GM18507 (cell line): ENCODE measurements at places on chromosomes 7 and 10.

- no peak for DNase-seq
These were observed 95.0 kb upstream of the KIAA1217 start for GRCh38 chr10:24113901-24114300.

DNA sequence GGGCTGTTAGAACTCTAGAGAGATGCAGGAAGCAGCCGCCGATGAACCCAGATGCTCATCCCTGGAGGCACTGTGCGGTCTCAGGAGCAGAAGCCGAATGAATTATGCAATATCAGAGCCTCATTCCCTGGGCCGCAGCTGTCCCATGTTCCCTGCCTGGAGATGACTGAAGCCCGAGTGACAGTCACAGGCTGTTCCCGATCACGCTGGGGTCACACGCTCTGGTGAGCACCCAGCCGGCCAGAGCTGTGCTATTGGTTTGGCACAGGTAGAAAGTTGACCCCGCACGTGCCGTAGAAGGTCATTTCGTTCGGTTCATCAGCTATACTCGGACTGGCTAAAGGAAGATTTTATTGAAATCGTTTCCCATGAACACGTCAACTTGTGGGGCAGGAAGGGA lies 140.5 kb upstream of the SH2B2 start:
- no peak for DNase-seq

GRCh38 chr7:133572087-133572486 lies 319.2 kb downstream of the EXOC4 start:
- no peak for DNase-seq

GRCh38 chr10:11057448-11057847 lies 39.8 kb downstream of the CELF2 start:
- DNase-seq, result no peak

DNA sequence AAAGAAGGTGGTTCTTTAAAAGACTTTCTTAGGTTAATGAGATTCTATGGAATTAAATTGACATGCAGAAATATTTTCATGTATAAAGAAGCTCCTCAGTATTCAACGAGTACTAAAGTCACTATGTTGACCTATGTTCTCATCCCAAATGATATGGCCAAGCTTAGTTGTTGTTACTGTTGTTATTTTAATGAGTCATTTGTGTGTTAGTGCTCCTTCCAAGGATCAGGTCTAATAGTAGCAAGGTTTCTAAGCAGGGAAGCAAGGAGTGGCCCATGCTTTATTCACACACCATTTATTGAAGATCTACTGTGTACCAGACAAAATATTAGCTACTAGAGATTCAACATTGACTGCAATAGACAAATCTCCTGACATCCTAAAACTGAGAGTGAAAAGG lies 41.9 kb downstream of the LRRN3 start:
- no peak for DNase-seq

DNA sequence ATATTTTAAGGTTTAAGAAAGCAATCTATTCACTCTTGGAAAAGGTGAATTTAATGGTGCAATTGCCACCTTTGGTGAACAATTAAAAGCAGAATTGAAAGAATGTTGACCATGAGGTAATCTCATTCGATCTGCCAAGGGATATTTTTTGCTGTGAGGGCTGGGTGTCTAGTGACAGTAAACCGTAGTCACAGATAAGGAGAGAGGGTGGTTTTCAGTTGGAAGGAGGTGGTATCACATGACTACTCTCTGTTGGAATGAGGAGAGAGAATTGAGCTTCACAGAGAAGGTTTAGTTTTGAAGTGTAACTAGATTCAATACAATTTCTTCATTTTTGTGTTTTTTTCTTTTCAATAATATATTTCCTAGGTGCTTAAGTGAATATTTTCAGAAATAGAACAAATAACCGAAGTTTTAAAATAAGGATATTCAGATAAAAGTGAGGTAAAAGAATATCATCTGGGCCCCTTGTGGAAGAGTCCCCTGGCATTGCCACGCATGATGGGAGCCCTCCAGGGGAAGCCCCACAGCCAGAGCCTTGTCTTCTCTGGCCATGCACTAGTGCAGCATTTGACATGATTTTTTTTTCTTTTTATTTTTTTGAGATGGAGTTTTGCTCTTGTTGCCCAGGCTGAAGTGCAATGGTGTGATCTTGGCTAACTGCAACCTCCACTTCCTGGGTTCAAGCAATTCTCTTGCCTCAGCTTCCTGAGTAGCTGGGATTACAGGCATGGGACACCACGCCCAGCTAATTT lies 73.4 kb downstream of the GPR141 start:
- DNase-seq, result no peak

DNA sequence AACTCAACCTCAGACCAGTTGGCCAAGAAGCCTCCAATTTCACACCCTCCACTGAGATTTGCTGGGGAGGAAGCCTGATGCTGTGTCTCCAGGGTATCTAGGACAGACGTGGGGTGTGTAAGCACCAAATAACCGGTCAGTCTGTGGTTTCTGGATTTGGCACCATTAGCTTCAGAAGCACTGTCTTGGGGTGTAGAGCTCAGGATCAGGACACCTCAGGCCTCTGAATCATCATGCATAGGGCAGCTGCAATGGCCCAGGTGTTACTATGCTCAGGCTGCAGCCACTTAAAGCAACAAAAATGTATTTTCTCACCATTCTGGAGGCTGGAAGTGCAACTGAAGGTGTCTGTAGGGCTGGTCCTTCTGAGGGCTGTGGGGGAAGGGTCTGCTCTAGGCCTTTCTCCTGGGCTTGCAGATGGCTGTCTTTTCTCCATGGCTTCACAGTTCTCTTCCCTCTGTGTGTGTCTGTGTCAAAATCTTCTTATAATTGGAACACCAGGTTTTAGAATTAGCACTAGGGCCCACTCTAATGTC lies 73.4 kb upstream of the SEPHS1 start:
- no peak for DNase-seq

DNA sequence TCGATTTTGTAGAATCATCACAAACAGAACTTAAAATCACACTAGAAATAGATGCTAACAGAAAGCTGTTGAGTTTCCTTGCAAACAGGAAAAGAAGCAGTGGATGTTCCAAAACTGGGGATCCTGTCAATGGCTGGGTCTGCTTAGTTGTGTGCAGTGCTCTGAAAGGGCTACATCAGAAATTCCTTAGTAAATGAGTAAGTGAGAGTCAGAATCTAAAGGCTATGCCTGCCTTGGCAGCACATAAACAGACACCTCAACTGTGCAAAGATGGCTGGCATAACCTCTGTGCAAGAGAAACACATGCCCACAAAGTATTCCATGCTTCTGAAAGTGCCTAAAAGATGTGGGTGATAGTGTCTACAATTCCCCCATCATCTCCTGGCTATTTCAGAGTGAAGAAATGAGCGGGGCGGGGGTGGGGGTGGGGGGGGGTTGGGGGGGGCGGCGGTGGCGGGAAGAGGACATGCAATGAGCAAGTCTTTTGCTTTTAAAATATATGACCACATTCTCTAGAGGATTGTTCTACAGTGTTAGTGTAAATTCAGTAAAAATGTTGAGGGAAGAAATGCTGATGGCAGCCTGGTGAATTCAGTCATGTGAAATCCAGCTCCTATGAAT lies 138.1 kb upstream of the LAMB4 start:
- DNase-seq, result no peak

DNA sequence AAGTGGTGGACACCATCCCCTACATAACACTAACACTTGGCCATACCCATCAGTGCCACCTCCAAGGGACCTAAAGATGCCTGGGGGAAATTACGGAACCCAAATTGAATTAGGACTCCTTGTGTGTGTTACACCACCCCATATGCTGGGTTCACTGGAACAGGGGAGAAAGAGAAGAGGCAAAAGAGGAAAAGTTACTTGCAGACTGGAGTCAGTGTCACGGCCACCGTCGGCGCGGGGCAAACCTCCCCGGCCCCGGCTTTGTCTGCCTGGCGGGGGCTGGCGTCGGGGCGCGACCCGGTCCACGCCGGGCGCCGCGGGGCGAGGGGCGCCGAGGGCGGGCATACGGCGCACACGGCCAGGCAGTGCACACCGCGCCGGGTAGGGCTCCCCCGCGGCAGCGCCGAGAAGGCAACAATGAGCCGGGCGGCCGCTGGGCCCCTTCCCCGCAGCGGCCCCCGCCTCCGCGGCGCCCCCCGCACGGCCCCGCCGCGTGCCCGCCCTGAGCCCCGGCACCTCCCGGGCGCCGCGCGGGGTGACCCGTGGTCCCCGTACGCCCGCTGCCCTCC lies 171.1 kb downstream of the FAM107B start:
- no peak for DNase-seq

GRCh38 chr7:9863545-9863944 lies 1110.1 kb upstream of the PHF14 start:
- no peak for DNase-seq

DNA sequence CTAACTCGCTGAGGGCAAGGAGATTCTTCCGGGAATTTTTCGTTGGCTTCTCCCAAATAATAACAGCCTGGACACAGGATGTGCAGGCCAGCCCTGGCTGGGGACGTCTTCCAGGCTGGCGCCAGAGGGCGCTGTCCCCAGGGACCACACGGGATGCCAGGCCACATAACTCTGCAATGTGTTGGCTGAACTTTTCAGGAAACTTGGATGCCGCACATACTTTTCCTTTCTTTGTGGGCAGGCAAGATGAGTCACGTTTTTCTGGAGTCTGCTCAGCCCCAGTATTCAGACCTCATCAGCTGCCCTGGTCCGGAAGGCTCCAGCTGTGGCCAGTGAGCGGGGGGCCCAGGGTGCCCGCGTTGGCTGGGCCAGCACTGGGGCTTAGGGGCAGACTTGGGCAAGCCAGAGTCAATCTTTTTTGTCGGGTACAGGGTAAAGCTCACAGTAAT lies 122.7 kb downstream of the PRKAG2 start:
- DNase-seq, result peak; percentile 38

GRCh38 chr10:114009281-114009996 lies 34.2 kb upstream of the ADRB1 start:
- no peak for DNase-seq

DNA sequence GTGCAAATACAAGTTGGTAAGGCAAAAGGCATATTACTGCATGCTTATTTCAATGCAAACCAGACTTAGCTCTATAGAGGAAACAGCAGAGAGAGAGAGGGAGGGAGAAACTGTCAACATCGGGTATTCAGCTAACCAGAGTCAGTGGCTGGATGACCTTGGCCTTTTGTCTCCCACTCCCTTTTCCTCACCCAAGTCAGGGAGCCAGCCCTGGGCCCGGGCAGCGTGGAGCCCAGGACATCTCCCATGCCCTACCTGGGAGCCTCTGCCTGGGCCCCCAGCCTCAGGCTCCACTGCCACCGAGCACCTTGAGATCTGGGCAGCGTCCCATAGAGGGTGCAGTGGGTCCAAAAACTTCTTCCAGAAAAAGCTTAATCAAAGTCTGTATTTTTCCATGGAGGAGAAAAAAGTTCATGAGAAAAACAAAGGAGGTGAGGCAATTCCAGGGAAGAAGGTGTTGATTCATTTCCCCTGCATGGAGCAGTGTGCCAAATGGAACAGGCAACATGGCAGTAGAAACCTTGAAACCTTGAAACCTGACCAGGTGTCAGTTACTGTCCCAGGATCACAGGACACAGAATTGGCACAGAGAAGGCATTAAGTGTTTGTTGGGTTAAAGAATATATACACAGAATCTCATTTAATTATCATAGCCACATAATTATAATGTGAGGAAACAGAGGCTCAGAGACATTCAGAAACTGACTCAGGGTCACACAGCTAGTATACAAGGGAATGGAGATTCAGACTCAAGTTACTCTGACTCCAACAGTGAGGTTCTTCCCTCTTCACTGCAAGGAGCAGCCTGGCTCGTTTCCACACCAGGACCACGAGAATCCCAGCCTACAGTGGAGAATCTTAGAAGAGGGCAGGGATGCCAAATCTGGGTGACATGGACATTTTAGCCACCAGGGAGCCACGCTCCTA lies 5.8 kb upstream of the NCOA4 start:
- no peak for DNase-seq

DNA sequence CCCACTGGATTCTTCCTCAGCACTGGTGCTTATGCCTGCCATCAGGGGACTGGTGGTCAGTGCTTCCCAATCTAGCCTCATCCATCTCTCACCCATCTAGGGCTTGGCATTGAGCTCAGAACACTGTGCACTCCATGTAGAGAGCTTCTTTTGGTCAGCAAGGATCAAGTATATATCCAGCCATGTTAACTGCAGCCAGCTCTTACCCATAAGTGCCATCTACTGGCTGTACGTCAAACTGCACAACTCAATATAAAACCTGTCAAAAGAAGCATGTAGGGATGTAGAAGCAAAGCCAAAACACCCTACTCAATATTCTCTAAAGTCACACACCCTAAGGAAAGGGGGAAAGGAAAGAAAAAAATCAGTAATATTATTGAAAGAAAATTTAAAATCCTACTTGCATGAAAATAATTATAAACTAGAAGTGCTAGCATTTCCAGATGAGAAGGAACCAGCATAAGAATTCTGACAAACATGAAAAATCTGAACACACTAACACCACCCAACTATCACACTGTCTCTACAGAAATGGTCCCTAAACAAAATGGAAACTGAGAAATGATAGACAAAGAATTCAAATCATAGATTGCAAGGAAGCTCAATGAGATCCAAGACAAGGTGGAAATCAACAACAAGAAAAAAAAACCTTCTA lies 531.1 kb upstream of the STEAP1 start:
- peak; percentile 2 for DNase-seq

- DNase-seq, result no peak
These were observed 201.0 kb upstream of the TPK1 start for GRCh38 chr7:145036604-145037405.

DNA sequence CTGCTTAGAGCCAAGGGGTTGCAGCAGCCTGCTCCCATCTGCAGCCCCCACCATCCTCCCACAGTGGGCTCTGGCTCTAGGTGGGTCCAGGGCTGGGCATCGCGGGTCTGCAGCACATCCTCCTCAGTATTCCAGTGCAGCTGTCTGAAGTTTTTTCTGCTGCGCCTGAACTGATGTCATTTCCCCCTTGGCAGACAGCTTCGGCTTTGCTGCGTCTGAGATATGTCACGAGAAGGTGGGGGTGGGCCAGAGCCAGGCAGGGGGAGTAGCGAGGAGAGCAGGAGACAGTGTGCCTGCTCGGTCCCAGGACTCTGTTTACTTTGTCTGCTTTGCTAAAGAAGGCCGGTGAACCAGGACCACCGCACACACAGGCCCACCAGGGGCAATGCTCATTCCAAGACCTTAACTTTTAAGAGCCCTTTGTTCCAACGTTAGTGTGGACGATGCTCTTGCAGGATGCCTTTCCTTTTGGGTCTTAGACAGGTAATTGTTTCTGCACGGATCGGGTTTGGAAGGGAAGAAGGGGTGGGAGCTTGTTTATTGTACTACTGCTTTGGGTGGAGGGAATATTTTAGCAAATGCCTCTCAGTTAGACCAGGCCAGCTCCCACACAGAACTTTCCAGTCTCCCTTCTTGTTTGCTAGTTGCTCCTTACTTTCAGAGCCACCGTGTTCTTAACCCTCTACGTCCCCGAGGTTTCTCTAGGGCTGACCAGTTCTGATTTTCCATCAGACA lies 32.4 kb downstream of the WBP1L start:
- DNase-seq, result no peak

- DNase-seq, result no peak
These were observed 27.1 kb downstream of the AKR1B1 start for GRCh38 chr7:134431815-134432214.

- DNase-seq, result no peak
These were observed 1246.6 kb upstream of the LRRN3 start for GRCh38 chr7:109844362-109844761.

GRCh38 chr10:83184641-83185040 lies 954.7 kb upstream of the GHITM start:
- DNase-seq, result no peak

- no peak for DNase-seq
These were observed 3.1 kb upstream of the LDB1 start for GRCh38 chr10:102123223-102123622.

- DNase-seq, result no peak
These were observed 9.3 kb downstream of the ARL3 start for GRCh38 chr10:102704915-102705314.
